NCI-H774 (cell line): ENCODE measurements at places on chromosomes 6 and 20.

DNA sequence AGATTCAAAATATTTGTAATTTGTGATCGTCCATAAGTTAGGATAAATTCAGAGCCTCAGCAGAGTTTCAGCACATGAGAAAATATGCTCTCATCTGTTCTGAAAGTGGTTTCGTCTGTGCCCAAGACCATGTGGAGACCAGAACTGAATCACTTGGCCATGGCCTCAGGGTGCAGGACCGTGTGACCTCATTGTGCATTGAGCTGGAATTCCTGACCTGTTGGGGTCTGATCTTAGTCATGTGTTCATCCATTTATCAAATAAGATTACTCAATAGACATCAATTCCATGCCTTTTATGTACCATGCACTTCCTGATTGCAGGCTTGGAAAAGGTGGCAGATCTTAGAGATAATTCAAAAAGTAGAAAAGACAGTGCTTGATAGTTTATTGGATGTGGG, 680.5 kb downstream of the QKI start:
- no peak for DNase-seq

GRCh38 chr6:117602899-117603588, 733 bp upstream of the GOPC start:
- no peak for DNase-seq

DNA sequence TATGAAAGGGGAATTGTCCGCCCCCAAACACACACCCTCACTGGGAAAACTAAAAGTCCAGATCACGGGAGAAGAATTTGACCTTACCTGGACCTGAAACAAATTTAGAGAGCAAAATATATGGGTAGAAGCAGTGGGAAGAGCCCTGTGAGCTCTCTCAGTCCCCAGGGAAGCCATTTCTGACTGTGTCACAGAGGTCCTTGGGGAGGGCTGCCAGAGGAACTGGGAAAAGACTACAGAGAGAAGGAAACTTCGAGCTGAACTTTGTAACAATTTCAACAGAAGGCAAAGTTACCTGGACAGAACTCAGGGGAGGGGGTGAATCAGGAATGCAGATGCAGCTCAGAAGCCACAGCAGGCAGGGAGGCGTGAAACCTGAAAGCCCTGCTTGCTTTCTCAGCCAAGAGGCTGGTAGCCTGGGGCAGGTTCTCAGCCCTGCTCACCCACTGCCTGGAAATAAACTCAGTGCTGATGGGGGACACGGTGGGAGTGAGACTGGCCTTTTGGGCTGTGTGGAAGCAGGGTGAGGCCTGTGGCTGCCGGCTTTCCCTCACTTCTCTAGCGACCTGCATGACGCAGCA, 163.8 kb downstream of the TMEM200A start:
- no peak for DNase-seq

- peak; percentile 87 for DNase-seq
Observed at GRCh38 chr6:32984622-32985389, 16.4 kb downstream of the BRD2 start.

GRCh38 chr6:153000243-153000642, 2.3 kb downstream of the MTRF1L start:
- DNase-seq: no peak

- no peak for DNase-seq
Observed at GRCh38 chr6:144066741-144067484, 28.5 kb downstream of the SF3B5 start.

GRCh38 chr6:35046103-35046502, 95.0 kb downstream of the TCP11 start:
- DNase-seq: no peak

GRCh38 chr6:159351707-159352106, 182.5 kb downstream of the FNDC1 start:
- DNase-seq: no peak

- DNase-seq: no peak
Observed at GRCh38 chr6:68094070-68094469, 541.0 kb upstream of the ADGRB3 start.

DNA sequence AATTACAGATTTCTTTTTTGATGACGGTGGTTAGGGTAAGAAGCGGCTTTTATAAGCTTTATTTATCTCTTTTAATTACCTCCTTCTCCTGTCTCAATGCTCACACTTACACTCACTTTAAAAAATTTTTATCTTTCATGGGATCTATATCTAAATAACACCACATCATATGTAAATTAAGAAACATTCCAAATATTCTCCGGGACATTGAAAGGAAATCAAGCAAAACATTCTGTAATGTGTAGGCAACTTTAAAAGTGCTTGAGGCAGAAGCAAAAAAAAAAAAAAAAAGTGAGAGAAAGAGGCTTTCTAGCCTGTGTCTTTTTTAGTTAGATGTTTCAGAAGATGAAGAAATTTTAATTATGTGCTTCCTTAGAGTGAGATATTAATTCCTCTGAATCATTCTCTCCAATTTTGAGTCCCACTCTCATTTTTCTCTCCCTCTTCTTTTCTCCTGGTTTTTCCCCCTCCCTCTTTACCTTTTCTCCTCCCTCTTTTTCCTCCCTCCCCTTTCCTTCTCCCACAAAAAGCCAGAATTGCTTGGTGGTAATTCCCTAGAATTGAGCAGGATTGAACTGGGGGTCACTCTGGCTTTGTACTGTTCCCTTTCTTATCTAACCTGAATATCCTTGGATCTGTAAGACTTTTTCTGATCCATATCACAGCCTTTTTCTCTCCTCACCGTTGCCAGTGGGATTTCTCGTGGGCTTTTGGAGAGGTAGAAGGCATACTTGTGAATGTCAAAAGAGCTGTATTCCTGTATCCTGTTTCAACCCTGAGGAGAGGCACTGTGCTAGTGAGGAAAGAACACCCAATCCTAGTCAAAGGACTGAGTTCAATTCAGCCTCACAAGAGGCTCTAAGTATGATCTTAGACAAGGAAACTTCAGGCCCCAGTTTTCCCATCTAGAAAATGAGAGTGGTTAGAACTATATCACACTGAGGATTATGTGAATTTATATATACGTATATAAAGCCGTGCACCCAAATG, 30.4 kb downstream of the KCNQ5 start:
- no peak for DNase-seq

DNA sequence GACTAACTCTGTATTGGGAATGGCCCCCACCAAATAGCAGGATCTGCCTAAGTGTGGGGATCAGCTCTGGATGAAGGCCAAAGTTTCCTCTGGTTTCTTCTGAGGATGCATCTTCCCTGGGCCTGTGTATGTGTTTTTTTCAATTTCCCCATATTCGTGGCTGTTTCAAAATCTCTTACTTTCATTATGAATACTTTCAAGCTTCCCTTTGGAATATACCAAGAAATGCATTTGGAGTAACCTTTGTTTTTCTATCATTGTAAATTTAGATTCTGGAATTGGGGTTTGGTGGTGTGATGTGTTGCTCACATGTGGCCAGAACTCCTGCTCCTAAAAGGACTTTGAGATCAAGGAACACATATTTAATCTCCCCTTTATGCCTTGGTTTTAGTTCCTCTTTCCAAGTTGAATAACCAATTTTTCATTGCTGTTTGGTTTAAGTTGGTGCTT, 8.4 kb downstream of the ENTPD6 start:
- DNase-seq: no peak

GRCh38 chr6:94636780-94637385, 940.5 kb upstream of the MANEA start:
- DNase-seq: no peak
